ENCODE measurements at places on chromosomes 6 and 20.

DNA sequence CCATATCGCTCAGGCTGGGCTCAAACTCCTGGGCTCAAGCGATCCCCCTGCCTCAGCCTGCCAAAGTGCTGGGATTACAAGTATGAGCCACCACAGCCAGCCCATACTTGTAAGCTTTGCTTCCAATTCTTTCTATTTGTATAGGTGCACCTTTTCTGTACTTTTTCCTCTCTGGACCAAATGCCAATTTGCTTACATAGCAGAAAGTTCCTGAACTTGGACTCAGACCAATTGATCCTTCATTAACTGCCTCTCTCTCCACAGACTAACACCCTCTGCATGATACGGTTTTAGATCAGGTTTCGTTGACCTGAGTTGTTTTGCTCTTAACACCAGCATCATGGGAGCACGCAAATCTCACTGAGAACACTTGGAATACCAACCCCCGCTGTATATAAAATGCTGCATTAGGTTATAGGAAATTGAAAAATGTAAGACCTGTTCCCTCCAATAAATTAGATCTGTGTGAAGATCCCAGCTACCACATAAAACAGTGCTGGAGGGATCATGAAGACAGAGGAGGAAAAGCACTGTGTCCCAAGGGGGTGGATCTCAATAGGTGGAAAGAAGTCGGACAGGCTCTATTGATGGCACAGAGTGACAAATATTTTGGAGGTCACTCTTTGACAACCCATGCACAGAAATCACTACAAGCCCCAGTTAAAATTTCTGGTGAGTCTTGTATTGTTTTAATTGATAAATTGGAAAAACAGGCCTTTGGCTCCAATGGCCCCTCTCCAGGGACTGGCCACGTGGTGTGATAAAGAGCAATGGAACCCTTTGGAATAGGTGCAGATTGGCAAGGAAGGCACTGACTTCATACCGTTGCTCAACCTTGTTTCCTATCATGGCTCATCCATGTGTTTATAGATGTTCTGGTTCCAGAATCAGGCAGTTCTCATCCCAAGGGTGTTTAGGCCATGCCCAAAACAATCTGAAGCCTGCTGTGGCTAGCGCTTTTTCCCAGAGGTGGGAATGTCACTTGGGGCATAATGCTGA is 51.2 kb downstream of the ISM1 start:
- no peak for DNase-seq

DNA sequence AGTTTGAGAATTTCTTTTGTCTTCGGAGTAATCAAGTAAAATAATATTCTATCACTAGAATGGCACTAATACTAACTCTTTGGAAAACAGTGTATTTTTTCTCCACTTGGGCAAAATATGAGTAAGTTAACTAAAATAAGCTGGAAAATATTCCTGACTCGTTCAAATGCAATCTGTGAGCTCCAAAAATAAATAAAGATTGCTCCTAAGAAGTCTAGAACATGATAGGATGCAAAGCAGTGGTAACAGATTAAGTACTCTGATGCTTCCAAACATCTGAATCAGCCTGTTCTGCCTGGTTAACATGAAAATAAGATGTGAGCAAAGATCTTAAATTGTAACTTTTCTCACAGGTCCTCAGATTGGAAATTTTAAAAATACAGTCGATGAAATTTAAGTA is 285.1 kb upstream of the ID4 start:
- no peak for DNase-seq

DNA sequence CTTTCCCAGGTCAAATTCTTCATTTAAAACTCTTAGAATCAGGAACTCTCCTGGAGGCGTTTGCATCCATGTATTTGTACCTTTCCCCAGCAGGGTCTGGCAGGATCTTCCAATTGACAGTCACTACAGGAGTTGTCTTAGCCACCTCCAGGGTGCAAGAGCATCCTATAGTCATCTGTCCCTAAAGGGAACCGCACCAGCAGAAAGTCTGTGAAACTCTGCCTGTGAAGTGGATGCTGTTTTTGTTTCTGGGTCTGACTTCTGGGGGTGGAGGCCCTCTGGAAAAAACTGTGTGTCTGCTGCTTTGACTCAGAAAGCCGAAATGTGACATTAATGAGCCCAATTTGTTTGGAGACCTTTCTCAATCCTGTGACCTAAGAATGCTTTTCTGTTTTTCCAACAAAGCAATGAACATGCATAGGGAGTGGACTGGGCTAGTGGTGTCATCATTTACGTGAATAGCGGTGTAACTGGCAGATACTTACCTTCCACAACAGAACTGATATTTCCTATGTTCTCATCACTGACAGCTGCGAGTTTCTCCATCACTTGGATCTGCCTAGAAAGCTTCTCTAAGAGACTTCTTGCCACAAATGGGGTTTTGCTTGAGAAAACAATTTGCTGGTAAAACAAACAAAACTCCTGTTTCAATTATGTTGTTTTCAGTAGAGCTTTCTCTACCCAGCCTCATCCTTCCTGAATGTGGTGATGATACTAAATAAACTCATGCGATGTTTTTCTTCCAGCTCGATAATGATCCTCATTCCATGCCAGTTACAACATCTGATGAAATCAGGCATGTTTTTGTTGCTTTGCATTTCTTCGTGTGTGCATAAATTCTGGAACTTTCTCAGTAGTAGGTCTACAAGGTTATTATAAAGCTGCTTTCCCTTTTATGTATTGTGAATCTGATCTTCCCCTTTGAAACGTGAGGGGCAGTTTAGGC is 33.3 kb upstream of the ARMH2 start:
- DNase-seq = no peak

GRCh38 chr6:28011722-28012121 is 54.7 kb downstream of the OR2B6 start:
- DNase-seq = no peak

DNA sequence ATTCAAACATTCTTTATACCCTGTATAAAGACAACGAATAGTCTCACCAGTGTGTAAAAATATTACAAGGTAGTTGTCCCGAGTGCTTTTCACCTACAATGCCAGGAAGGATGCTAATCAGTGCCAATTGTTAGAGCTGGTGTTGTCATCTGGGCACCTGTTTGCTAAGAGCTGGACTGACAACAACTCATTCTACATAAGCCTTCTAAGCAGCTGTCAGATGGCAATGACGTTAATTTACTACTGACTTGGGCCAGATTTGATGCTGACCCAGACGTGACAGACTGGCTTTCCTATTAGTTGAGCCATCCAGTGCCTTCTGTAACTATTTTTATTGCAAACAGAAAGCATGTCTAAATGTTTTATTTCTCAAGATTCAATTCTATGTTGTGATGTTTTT is 355.2 kb downstream of the ADGRB3 start:
- no peak for DNase-seq

- no peak for DNase-seq
These were observed 954.7 kb upstream of the ADGRB3 start for GRCh38 chr6:67680297-67680932.

- no peak for DNase-seq
These were observed 296.9 kb downstream of the BCKDHB start for GRCh38 chr6:80403365-80403764.

Data from GM12892 (cell line).